MV-4-11 (cell line): ENCODE measurements at places on chromosomes 16 and 17.

- DNase-seq = no peak
Observed at GRCh38 chr17:72665852-72666851, 426.3 kb downstream of the SLC39A11 start.

DNA sequence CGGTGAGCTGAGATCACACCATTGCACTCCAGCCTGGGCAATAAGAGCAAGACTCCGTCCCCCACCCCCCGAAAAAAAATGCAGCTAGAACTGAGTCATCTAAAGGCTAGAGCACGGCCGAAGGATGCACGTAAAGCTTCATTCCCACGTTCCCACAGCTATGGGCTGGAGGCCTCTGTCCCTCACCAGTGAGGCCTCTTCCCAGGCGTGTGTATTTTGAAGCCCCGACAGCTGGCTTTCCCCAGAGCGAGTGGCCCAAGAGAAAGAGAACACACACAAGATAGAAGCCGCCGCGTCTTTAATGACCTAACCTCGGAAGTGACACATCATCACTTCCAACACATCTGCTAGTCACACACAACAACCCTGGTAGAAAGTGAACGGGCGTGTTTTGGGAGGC is 6.6 kb upstream of the KCTD5 start:
- no peak for DNase-seq

- no peak for DNase-seq
Observed at GRCh38 chr17:28961391-28961790, 10.1 kb upstream of the PHF12 start.

DNA sequence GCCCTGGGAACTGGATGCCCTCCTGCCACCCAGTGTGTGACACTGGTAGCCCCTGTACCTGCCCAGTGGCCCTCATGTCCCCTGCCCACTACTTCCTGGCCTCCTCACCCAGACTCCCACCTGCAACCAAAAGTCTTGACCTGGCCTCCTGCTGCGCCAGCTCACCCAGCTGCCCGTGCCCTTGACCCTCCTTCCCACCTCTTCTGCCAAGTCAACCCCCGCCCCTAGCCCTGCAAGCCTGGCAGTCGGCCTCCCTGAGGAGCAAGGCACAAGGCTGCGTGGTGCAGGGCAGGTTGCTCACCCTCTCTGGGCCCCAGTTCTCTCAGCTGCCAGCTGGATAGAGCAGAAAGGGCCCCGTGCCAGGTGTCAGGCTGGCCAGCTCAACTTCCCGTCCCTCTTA is 12.3 kb upstream of the FAM83G start:
- DNase-seq = no peak

- no peak for DNase-seq
Observed at GRCh38 chr17:2190014-2190413, 113.6 kb downstream of the SMG6 start.

DNA sequence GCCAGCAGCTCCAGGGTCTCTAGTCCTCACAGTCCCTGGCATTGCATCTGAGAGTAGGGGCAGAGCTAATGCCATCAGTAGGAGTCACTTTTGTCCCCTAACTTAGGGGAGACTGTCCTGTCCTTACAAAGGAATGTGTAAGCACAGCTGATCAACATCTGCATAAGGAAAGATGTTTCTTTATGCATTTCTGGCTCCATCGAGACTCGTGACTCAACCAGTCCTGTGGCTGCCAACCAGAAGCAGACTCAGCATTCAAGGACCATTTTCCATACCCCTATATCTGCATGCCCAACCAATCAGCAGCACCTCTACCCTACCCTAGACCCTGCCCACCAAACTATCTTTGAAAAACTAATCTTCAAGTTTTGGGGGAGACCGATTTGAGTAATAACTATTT is 8.2 kb upstream of the MPP2 start:
- DNase-seq = no peak

- DNase-seq = no peak
Observed at GRCh38 chr16:81832801-81833547, 53.9 kb downstream of the PLCG2 start.
